ENCODE measurements at places on chromosomes 13 and 19.

- DNase-seq = no peak
Observed at GRCh38 chr13:22120646-22121045, 449.8 kb downstream of the FGF9 start.

DNA sequence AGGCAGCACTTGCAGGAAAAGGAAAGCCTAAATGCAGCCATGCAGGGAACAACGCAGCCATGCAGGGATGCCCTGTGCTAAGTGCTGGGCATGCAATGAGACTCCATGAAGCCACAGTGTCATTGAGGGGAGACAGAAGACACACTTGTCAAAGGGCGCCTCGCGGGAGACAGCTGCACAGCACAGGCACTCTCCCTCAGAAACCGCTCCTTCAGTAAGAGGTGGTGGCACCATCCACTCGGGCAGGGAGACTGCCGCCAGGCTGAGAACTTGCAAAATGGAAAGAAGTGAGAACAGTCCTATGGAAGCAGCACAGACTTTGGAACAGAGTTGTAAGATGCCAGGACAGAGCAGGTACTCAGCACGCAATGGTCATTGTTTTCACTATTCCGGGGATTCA, 51.1 kb downstream of the GGACT start:
- no peak for DNase-seq

GRCh38 chr19:20078581-20079031, 806 bp downstream of the ZNF90 start:
- DNase-seq = no peak

- no peak for DNase-seq
Observed at GRCh38 chr19:3061182-3062161, 823 bp downstream of the TLE5 start.

DNA sequence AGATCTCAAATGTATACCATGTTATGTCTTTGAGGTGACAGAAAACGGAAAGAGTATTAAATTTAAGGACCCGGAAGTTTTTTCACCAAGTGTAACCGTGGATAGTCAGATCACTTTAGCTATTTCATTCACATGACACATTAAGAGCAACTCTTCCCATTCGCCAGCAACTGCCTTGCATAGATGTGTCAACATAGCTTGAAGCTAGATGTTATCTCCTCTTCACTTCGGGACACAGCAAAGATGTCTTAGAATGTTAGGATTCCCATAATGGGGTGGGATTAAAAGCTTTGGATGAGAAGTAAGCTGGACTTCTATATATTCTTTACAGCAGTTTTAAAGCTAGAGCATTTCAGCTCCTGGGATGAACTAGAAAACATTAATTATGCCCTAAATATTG, 1135.9 kb upstream of the PCDH20 start:
- no peak for DNase-seq
